Bronchus fibroblast of lung (primary cell): ENCODE measurements at places on chromosomes 2 and 18. TPM values are rescaled to one million over a fixed set of nuclear protein-coding genes. Genes with fewer than 3 reads are reported as not detected.

Gene FAM168B
- 75.4 and 90.6 TPM in 2 replicates for total RNA-seq

Gene KHK
- 3.2 and 3.6 TPM in 2 replicates for total RNA-seq

Gene PDE1A
- total RNA-seq, result 1.3 TPM in 1 of 2 replicates, not detected in the other

Gene POTEC
- not detected in 2 replicates for total RNA-seq
